ENCODE measurements at places on chromosomes 1 and 21.

- no peak for DNase-seq
Measured at GRCh38 chr1:177432897-177433296, 262.1 kb downstream of the BRINP2 start.

- no peak for DNase-seq
Measured at GRCh38 chr1:170938281-170938680, 2.9 kb downstream of the MROH9 start.

- no peak for DNase-seq
Measured at GRCh38 chr1:165456114-165456513, 11.2 kb upstream of the RXRG start.

GRCh38 chr1:224433041-224433691 lies 1.4 kb downstream of the WDR26 start:
- no peak for DNase-seq

DNA sequence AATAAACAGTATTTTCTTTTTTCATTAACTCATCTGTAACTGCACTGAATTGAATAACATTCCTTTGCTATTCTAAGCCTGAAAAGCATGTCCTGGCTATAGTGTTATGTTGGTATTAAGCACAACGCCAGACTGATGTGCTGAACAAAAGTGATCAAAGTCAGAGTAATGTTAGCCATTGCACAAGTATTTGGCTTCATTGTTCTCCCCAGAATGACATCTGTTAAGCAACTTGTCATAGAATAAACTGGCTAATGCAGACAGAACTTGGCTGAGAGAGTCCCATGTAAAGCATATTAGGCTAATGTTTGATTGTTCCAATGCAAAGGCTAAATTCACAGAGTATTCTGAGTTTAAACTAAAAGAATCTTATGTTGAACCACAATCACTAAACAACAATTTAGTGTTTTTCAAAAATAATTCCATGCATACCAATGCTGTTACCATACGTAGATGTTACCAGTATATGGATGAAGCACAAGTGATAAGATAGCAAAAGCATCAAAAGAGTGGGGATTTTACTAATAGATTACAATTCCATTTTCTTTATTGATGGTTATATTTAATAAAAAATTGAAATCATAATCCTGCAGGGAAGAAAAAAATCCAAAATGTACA lies 235.3 kb upstream of the DMRTA2 start:
- no peak for DNase-seq

DNA sequence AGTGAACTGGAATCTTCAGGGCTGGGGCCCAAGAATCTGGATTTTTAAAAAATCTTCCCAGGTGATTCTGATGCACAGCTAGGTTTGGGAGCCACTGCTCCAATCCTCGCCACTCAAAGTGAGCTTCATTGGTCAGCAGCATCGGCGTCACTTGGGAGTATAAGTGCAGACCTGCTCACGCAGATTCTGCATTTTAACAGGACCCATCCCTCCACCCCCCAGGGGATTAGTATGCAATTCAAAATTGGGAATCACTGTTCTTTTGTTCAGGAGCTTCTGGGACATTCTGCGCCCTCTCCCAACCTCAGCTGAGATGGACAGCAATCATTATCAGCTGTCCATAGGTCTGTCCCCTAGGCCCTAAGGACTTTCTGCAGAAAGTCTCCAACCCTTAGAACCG lies 53.5 kb downstream of the LGR6 start:
- DNase-seq: no peak

Data from T-helper 17 cell (primary cell).